ENCODE measurements at places on chromosomes 7 and 10.

- DNase-seq, result no peak
Measured at GRCh38 chr7:104035351-104035750, 45.9 kb upstream of the RELN start.

DNA sequence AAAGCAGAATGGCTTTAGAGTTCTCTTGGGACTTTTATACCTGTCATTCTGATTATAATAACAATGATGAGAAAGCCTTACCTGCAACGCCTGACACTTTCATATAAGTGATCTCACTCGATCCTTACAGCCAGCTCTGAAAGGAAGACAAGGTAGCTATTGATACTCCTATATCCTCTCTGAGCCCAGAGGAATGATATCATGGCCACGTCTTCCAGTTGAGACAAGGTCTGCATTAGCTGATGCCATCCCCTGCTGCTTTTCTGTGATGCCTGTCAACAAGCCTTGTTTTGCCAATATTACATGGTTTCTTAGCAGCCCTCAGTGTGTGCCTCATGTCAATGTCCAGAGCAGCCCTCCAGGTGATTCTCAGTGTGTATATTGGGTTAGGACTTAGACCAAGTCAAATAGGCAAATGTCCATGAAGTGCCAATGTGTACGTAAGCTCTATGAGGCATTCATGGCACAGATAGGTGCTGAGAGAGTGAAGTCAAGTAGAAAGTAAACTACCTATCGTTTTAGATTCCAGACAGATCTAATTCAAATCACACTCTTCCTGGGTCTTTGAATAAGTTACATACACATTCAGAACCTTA, 405.9 kb downstream of the ADRA2A start:
- no peak for DNase-seq

GRCh38 chr7:42385912-42386311, 148.9 kb upstream of the GLI3 start:
- DNase-seq, result no peak

DNA sequence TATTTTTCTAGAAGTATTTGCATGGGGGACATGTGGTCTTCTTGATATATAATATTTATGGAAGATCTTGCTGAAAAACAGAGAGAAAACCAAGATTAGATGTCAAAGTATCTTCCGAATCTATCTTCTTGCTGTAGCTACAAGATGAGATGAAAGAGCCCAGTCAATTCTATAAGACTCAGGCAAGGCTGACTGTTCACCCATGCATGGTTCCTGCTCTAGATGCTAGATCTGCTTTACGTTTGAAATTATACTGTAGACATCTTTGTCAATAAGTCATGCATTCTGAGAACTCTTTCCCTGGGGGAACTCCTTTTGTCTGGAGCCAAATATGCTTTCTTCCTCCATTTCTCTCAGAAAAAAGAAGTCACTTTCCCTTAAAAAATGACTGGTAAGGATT, 1292.0 kb downstream of the XPNPEP1 start:
- no peak for DNase-seq

DNA sequence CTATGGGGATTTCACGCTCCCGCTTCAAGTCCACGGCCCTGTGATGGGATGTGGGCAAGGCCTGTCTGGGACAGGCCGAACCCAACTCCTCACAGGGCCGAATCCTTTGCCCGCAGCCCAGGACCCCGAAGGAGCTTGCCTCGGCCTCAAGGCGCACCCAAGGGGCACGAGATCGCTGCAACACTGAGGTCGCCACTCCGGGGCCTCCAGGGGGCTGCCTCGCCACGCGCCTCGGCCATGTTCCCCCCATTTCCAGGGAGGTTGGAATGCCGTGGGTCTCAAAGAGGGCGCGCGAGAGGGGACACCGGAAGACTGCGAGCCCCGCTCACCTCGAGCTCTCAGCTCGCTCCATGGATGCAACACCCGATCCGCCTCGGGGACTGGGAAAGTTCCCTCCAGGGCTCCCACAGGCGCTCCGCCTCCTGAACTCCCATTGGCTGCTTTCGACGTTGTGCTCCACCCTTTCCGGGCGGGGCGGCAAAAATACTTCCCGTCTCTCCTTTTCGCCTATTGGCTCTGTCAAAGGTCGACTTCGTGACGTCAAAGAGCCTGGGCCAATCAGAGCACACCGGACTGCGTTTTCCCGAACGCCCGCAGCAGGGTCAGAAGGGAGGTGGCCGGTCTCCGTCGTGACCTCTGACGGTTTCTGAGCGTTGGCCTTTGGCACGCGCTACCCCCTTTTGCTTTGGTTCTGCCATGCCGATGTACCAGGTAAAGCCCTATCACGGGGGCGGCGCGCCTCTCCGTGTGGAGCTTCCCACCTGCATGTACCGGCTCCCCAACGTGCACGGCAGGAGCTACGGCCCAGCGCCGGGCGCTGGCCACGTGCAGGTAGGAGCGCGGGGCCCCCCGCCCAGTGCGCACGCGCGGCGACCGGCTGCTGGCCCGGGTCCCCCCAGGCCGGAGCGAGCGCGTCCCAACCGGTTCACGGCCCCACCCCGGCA, at the start of the genes AIMP2 and PMS2:
Gene AIMP2 (plus strand): TSS at position 605 of the 944 bp plus-strand sequence. CDS start 92 bp downstream, at position 697.
Gene PMS2 (minus strand): TSS at position 382 of the 944 bp plus-strand sequence. CDS start 30 bp downstream, at position 352.
- DNase-seq, result peak; percentile 98

DNA sequence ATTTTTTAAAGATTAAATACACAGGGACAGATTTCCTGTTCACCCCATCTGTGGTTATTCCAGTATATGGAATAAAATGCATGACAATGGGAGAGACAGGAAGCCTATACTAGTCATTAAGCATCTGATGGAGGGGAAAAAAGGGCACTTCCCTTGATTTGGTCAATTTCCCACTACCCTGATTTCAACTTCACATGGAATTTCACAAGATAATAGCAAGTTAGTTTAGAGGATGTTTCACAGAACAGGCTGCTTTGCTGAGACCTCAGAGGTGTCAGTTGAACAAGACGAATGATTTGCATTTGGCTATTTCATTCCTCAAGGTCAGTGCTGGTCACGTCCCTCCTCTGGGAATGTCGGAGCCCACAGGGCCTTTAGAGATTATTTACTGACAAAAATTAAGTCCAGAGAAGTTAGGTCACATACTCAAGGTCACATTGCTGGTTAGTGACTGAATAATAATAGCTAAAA, 4.7 kb upstream of the ITPRIP start:
- no peak for DNase-seq

- DNase-seq, result no peak
Measured at GRCh38 chr7:97859606-97860204, 12.5 kb downstream of the ASNS start.

DNA sequence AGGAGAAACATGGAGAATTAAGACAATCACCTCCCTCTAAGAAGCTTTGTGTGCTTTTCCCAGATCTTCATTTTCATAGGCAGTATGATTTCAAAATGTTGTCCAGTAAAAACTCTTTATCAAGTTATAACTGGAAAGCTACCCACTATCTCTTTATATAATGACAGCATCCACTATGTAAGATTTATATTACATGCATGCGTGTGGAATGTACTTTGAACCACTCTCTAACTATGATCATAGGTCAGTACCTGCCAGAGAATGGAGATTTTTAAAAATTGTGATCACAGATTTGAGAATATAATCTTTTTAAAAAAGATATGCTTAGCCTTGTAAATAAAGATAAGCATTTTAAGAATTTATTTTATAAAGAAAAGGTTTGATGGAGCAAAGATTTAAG, 17.9 kb downstream of the PAPSS2 start:
- no peak for DNase-seq

DNA sequence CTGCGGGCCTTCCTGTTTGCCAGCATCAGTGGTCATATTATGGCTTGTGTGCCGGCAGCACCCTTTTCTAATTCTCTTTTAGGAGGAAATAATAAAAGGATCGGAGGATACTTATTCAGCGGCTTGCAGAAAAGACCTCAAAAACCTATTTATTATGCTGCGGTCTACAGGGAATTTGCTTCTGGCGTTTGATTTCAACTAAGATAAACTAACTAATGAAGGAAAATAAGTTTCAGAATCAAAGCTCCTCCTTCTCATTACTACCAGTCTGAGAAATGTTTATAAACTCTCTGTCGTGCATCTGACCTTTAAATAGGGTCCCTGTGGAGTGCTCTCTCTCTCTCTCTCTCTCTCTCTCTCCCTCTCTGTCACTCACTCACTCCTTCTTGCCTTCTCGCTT, 335.0 kb upstream of the GLI3 start:
- DNase-seq, result no peak

DNA sequence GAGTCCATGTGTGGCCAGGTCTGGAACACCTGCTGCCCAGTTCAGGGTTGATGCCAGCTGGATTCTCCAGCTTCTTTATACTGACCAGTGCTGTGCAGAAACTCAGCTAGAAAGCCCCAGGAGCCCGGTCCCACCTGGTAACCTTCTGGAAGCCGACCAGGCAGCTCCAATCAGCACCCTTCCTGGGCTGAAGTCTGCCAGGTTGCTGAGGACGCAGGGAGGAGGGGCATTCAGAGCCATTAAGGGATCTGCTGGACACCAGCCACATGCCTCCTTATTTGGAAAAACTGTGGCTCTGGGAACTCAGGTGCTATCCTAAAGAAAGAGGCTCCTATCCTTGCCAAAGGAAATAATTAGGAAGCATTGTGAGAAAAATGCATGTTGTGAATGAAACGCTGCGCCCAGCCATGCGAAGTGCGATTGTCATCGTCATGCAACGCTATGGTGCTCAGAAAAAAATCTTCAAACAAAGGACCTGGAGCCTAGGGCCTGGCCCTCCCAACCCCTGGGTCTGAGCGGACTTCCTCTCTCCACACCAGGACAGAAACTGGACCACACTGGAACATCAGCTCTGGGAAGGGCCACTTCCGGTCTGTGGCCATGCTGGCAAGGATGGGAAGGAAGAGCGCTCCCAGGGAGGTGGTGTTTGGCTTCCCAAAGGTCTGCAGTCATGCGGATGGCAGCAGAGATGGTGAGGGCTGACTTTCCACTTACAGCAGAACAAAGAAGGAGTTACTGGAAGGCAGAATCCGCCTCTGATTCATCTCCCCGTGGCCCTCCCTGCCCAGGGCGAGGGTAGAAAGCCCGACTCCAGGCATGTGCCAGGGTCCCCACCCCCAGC, 90.1 kb downstream of the FAM53B start:
- DNase-seq, result no peak

GRCh38 chr10:79127151-79127961, 58.6 kb downstream of the ZMIZ1 start:
- DNase-seq, result no peak

DNA sequence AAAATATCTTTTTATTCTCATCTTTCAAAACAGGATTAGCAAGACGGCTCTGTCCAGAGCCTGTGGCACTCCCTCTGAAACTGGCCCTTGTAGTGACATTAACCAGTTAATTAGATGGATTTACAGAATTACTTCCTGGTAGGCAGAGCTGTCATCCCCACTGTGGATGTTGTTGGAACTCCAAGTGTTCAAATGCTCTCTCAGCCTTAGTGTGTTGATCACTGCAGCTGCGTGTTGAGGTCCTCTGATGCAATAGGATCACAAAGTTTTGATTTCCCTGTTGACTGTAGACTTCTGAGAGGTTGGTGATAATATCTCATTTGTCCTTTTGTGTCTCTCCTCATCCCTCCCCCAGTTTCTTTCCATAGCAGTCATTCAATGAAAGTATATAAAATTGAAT, 117.3 kb upstream of the CDK6 start:
- no peak for DNase-seq

DNA sequence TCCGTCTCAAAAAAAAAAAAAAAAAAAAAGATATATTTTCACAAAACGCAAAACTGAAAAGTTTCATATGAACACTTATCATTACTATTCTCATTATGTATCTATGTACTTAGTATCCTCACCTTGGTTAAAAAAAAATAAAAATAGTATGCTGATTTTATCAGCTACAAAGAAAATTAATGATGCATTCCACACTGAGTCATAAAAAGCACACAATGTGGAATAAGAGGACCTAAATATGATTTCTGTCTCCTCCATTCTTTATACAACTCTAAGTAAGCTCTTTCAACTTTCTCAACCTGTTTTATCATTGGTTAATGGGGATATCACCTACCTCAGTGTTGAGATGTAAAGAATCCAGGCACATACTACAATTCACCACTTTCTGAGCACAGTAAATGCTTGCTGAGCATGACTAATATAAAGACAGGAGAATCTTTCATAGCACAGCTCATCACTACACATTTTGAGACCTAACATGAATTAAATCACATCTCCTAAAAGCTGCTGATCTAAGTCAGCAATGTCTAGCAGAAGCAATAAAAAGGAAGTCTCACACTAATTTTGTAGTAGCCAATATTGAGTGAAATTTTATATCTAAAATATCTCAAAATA, 2.7 kb downstream of the SNX13 start:
- DNase-seq, result no peak

- no peak for DNase-seq
Measured at GRCh38 chr7:140691376-140692045, 5.0 kb upstream of the NDUFB2 start.

DNA sequence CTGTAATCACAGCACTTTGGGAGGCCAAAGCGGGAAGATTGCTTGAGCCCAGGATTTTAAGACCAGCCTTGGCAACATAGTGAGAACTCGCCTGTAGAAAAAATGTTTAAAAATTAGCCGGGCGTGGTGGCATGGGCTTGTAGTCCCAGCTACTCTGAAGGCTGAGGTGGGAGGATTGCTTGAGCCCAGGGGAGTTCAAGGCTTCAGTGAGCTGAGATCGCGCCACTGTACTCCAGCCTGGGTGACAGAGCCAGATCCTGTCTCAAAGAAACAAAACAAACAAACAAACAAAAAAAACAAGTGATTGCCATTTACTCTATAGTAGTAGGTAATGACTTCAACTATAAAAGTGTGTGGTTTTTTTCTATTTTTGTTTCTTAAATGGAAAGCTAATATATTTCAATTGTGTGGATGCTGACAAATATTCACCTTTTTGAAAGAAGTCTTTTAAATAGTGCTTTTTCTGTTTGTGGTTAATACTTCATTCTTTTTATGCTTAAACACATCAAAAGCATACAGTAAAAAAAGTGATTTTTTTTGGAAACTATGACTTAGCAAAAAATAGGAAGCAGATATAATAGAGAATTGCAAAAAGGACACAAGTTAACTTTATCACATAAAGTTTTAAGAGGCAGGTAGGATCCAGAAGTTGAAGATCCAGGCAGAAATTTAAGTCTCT, 48.4 kb downstream of the ZNF277 start:
- DNase-seq, result no peak

GRCh38 chr7:67470256-67470751, 473.7 kb downstream of the TYW1 start:
- DNase-seq, result no peak

GRCh38 chr7:79730971-79731370, 277.5 kb upstream of the MAGI2 start:
- DNase-seq, result no peak

DNA sequence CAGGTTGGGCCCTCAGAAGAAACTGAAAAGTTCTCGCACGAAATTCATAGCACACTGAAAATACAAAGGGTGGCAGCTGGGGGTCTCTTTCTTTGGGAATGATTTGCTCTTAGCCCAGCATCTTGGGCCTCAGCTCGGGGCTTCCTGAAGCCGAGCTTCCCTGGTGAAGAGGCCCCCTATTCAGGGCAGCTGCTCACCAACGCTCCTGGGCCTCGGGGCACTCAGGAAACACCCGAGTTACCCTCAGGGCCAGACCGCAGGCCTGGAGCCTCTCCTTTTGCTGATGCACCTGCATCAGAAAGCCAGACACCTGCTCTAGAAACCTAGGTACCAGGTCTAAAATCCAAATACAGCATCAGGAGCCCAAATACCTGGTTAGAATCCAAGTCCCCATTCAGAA, 85.5 kb downstream of the PTPRE start:
- no peak for DNase-seq

- no peak for DNase-seq
Measured at GRCh38 chr7:67463983-67464382, 467.4 kb downstream of the TYW1 start.

GRCh38 chr7:74009719-74010118, 18.3 kb upstream of the ELN start:
- no peak for DNase-seq

GRCh38 chr7:36741866-36742265, 17.6 kb upstream of the AOAH start:
- DNase-seq, result no peak

GRCh38 chr10:51117794-51118193, 43.5 kb downstream of the PRKG1 start:
- no peak for DNase-seq

Measured in substantia nigra (tissue), 51 donors.